ENCODE measurements at places on chromosomes 11 and 22. TPM values are rescaled to one million over a fixed set of nuclear protein-coding genes. Genes with fewer than 3 reads are reported as not detected.

DNA sequence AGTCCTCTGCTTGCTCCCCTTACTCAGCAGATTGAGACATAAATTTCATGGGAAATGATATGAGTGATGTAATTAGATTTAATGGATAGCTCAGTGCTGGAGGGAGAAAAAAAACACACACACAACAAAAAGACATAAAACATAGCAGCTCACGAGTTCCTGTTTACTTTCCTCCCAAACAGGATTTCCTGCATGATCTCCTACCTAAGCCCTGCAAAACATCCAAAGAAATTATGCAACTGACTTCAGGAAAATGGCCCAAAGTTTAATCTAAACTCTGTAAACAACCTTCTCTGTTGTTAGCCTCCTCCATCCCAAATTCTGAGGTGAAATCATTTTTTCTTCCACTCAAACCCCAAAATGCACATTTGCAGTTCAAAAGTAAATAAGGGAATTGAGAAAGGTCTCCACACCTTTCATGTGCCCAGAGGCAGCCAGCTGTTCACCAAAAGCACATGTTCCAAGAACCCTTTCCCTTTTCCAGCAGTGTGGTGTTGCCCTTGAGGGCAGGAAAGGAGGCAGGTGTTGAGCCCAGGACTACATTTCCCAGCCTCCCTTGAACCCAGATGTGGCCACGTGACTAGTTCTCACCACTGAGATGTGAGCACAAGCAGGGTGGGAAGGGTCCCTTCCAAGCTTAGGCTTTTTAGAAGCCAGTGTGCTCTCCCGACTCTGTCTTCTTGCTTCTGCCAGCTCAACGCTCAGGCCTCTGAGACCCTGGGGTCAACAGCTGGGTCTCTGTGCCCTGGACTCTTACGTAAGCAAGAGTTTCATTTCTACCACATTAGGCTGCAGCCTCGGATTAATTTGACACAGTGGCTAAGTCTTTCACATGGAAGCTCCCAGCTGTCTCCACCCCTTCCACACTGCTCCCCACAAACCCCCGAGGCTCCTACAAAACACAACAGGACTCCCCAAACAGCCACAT is 301.2 kb downstream of the CTTN start:
- DNase-seq, result no peak

- no peak for DNase-seq
These were observed 49.6 kb downstream of the BARX2 start for GRCh38 chr11:129425214-129425613.

DNA sequence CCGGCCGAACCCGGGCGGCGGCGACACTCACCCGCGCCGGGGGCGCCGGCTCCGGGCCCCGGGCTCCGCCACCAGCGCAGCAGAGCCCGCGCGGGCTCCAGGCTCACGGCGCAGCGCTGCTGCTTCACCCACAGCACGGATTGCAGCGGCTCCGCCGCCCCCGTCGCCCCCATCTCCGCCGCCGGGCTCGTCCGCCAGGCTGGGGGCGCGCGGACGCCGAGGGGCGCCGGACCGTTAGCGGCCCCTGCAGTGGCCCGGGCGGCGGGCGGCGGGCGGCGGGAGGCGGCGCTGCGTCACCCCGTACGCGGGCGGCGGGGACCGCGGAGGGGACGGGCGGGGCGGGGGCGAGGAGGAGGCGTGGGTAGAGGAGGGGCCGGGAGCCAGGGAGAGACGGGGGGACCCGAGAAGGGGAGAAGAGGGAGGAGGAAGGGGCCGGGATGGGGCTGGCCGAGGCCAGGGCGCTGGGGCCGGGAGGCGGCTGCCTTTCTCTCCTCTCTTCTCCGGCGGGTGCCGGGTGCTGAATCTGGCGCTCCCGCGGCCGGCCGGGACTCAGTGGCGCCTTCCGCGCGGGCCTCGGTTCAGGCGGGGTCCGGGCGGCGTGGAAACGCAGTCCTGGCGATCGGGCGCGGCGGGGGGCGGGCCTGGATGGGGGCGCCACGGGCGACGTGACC is at the start of gene CERK:
CERK (minus strand) TSS at position 277 of the 671 bp plus-strand sequence; CDS start at position 173, 104 bp downstream.
- peak; percentile 80 for DNase-seq

LRRC10B gene
- 39.7 TPM for total RNA-seq

PLA2G6 gene
- 50.9 TPM for total RNA-seq

PLEKHA7 gene
- 25.1 TPM for total RNA-seq

- DNase-seq, result no peak
These were observed 33.8 kb downstream of the PDGFD start for GRCh38 chr11:104130161-104130560.

DNA sequence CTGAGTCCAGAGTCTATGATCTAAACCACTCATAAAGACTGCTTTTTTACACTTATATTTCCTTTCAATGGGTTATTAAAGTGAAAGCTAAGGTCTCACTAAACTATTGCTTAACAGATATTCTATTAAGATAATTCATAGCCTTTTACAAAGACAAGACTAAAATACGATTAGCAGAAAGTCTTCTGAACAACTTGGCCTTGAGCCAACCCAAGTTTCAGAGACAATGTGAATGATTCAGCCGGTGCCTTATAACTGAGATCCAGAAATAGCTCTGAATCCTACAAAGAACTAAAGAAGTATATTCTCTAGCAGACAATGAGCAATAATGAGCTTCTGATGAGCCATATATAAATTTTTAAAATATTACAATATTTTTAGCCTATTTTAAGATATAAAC is 41.5 kb upstream of the CARD18 start:
- no peak for DNase-seq

MS4A4E gene
- total RNA-seq, result not detected

- DNase-seq, result no peak
These were observed 23.5 kb upstream of the SUSD2 start for GRCh38 chr22:24157822-24158135.

DNA sequence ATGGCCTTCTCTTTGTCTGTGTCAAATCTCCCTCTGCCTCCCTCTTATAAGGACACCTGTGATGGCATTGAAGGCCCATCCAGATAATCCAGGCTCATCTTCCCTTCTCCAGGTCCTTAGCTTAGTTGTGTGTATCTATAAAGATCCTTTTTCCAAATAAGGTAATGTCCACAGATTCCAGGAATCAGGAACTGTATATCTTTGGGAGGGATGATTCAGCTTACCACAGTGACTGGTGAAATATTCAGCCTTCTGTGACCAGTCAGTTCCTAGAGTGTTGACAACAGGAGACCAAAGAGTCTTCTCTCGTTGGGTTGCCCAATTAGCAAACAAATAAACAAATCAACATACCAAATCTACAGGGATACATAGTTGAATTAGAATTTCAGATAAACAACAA is 175.8 kb downstream of the MPPED1 start:
- no peak for DNase-seq

RBMXL2 gene
- not detected for total RNA-seq

DNA sequence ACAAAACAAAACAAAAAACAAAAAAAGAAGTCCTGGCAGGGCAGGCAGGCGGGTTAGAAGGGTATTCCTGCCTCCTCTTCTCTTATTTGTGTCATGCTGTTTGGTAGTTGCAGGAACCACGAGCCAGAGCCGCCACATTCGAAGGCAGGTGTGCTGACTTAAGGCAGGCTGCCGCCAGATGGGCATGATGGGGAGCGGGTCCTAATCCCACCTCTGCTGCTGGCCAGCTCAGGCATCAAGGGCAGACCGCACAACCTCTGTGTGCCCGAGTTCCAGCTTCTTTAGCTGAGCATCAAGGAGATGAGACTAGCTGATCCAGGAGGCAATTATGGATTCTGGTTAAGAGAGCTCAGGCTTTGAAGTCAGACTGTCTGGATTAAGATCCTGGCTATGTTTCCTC is 12.1 kb downstream of the OAF start:
- no peak for DNase-seq

BATF2 gene
- total RNA-seq, result not detected

DNA sequence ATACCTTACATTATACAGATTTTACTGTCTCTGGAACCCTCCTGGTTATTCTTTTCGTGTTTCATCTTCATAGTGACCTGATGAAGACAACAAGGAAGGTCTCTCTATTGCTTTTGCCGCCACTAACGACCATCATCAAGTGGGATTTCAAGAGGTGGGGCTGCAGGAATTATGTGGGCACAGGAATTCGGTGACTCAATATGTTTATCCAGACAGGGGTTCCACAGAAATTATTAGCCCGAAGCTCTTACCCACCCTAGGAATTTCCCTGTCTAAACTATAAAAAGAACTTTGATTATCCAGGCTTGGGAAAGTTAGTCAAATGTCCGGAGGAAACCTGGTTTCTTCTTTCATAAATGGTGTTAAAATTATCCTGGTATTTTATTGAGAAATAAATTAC is 566.8 kb upstream of the TENM4 start:
- DNase-seq, result no peak

All from uterus (tissue), 4 donors.